ENCODE measurements at places on chromosomes 3 and 15.

- no peak for DNase-seq
Observed at GRCh38 chr15:92158426-92158825, 235.3 kb upstream of the ST8SIA2 start.

GRCh38 chr15:28989239-28989830, 103.6 kb downstream of the APBA2 start:
- DNase-seq: no peak

DNA sequence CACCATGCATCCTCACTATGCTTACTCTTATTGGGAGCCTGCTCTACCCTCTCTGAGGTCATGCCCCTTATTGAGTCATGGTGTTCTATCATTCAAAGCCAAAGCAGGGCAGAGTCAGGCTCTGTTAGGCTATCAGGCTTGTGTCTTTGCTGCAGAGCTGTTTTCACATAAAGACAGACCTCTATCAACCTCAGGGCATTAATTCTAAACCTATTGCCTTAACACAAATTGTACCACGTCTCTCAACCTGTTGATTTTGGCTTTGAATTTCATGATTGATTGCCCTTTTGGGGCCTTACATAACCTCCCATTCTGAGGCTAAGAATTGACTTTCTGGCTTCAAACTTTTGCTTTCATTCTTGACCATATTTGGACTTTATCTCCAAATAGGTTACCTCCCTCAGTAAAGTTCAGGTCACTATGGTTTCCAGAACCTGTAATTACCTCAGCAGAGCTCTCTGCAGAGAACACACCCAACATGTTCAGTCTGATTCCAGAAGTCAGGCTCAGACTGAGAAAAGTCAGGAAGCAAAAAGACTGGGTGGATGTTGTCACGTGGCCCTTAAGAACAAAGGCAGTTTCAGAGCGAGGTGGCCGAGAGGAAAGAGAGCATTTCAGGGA, 221.4 kb upstream of the NANOGP8 start:
- peak; percentile 51 for DNase-seq

GRCh38 chr15:48828906-48829305, 18.0 kb upstream of the CEP152 start:
- no peak for DNase-seq
